ENCODE measurements at places on chromosomes 13 and 19.

GRCh38 chr13:80329250-80329649, 11.7 kb downstream of the SPRY2 start:
- no peak for DNase-seq

DNA sequence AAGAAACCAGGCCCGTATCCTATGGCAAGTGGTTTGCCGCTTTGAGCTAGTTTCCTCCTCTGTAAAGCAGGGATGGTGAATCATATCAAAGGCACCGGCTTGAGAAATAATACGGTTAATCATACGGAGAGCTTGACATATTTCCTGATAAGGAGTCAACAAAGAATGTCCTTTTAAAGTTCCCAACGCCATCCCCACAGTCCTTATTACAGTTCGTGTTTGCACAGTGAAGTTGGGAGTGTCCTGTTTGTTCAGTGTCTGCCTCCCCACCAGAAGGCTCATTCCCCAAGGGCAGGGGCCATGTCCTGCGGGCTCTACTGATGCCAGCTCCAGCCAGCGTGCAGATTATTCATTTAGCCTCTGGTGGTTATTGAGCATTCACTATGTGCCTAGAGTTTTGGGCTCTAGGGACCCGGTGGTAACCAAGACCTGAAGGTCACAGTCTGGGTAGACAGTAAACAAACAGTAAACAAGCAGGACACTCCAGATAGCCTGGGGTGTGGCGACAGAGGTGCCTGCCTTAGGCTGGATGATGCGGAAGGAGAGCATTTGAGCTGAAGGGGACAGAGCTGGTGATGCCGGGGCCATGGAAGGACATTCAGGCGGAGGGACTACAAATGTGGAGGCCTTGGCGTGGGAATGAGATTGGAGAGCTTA, 6.3 kb downstream of the GRAMD1A start:
- no peak for DNase-seq

DNA sequence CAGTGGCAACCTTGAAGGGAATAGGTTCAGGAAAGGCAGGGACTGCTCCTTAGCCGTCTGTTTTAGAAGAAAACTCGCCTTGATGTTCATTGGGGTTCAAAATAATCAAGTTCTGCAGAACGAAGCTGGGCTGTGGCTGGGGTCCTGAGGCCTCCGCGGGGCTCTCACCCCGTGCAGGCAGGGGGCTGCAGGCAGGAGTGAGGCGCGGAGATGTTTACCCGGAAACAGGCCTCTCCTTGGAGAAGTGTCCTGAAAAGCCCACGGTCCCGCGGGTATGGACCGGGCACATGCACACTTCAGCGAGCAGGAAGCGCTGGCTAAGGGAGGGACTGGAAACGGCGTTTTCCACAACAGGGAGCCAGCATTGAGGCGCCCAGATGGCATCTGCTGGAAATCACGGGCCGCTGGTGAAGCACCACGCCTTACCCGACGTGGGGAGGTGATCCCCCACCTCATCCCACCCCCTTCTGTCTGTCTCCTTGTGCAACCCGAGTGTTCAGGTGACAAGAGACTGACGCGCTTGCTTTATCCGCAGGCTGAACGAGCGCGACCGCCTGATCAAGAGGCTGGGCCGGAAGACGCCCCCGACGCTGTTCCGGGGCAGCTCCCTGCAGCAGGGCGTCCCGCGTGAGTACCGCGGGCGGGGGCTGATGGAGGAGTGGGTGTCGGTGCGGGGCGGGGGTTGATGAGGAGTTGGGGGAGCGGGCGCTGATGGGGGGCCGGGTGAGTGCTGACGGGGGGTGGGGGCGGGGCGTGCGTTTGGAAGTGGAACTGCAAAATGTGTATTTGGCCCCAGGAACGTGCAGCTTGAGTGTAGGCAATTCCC, 39.6 kb downstream of the SHISA2 start:
- DNase-seq, result peak; percentile 21

- no peak for DNase-seq
Observed at GRCh38 chr19:2371656-2372055, 11.6 kb downstream of the TMPRSS9 start.

DNA sequence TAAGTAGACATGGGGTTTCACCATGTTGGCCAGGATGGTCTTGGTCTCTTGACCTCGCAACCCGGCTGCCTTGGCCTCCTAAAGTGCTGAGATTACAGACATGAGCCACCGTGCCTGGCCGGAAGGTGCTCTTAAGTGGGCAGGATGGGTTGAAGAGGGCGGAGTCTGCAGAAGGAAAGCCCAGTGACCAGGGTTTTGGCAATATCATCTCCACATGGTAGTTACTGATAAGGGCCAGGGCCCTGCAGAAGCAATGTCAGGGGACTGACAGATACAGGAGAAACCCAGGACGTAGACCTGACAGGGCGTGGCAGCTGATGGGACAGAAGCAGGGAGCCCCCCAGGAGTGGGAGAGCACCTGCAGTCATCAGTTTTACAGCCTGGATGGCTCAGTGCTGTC, 45.7 kb upstream of the RNF113B start:
- DNase-seq, result no peak

DNA sequence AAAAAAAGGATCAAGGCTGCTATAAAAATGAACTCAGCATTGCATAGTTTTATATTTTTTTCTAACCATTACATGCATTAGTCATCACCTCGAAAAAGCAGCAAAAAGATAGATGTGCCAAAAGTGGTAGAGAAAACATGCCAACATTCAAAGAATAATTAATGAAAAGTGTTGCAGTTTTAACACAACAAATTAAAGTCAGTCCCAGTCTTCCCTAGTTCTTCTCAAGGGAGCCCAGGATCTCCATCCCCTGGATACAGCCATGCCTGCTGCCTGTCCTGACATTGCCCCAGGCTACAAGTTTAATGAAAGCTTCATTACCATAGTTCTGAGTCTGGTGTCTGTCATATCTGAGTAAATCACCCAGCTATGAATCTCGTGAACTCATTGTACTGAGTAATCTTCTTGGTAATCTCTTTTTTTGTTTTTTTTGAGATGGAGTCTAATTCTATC, 116.6 kb upstream of the KLF12 start:
- no peak for DNase-seq

DNA sequence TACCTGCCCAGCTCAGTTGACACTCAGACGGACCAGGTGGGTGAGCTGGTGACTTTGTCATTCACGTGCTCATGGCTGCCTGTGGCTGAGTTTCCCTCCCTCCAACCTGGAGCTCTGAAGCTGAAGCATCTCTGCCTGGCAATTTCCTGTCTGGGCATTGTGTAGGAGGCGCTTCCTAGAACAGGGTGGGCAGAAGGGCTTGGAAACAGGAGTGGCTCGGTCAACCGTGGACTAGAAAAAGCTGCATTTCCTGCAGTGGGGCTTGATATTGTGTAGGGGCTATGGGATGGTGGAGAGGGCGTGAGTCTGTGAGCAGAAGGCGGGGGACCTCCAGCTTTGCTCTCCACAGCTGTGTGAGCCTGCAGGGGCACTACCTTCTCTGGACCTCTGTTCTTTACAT, 278.3 kb downstream of the TEX29 start:
- DNase-seq, result no peak

DNA sequence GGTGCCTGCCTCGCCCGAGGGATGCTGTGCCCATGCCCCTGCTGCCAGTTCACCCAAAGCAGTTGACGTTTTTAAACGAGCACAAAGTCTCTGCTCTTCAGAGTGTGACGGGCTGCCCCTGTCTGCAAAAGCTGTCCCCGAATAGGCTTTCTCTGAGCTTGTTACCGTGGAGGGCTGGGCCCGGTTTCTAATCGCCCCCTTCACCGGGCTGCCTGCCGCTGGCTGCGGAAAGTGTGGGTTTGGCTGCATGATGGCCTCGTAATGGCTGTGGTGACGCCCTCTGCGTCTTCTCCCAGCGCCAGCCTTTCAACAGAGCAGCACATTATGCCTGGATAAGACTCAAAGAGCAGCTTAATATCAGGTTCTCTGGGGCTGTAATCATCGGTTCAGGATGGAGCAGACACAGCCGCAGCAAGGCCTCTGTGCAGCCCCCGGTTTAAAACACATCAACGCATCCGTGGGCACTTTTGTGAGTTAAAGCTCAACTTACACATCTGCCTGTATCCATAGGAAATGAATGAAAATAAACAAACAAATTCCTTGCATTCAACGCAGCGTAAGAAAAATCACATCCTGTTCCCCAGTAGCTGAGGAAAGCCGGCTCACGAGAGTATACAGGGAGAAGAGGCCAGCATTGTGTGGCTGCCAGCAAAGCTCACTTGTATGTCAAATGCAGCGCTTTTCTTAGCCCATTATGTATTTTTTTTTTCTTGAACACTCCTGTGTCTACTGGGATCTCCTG, 166.4 kb upstream of the SOX1 start:
- DNase-seq, result no peak

GRCh38 chr13:28047757-28048388, 52.5 kb downstream of the FLT3 start:
- no peak for DNase-seq

- DNase-seq, result no peak
Observed at GRCh38 chr13:44955406-44955805, 33.9 kb downstream of the NUFIP1 start.

DNA sequence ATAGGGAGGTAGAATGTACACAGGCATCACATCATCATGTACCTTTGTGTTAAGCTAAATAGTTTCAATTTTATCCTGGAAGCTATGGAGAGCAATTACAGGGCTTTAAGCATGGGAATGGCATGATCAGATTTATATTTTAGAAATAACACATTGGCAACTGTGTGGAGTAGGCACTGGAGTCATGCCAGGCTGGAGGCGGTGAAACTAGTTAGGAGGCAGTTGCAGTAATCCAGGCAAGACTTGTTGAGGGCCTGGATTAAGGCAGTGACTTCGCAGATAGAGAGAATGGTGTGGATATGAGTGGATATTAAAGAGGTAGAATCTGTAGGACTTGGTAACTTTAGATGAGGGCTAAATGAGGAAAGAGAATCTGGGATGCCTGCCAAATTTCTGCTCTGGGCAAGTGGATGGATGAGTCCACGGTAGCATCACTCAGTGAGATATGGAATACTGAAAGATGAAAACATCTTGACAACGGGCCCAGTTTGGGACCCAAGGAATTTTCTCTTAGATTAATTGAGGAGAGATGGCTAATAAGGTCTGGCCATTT, 506.2 kb downstream of the FGF9 start:
- no peak for DNase-seq

Measured in activated CD4-positive, alpha-beta T cell treated with anti-CD3 and anti-CD28 coated beads, Interleukin-2, amount 50 U/mL, for 24 hours (primary cell).